Spinal cord (tissue), 10 donors: ENCODE measurements at places on chromosomes 16 and 17.

DNA sequence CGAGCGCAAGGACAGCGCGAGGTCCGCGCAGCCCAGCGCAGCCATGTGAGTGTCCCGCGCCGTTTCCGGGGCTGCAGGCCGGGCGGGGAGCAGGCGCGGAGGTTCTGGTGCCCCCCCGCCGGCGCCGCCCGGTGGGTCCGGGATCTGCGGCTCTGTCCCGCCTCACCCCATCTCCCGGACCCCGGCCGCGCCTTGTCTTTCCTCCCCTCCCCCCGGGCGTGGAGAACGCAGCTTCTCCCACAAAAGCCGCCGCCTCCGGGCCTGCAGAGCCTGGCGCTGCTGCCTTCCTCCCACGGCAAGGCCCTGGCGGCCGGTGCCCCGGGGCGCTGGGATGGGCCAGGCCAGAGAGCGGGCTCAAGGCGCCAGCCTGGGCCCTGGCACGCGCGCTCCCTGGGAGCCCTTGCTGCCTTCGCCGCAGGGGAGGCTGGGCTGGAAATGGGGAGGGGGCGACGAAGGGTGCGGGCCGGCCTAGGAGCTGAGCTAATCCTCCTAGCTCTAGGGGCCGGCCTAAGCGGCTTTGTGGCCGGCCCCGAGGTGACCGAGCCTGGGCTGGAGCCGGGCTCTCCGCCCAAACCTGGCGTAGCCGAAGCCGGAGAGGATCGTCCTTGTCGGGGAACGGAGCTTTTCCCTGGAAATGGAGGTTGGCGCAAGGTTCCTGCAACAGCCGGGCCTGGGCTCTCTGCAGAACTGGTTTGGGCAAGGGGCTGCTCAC is 397 bp downstream of the RIPOR1 start:
- peak; percentile 71 for DNase-seq

DNA sequence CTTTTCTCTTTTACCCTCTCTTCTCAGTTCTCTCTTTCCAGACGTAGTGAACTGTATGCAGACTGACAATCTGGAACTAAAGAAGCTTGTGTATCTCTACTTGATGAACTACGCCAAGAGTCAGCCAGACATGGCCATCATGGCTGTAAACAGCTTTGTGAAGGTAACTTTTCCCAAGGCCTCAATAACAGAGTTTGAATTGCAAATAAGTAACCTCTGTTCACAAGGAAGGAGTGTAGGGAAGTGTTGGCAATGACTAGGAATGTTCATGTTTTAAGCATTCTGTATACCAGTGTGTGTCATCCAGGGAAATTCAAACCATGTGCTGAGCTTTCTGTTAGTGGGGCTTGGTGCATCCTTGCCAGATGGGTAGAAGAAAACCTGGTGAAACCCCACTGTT is 18.6 kb downstream of the AP2B1 start:
- DNase-seq: peak; percentile 51

GRCh38 chr17:70308618-70309017 is 139.3 kb downstream of the KCNJ2 start:
- no peak for DNase-seq

DNA sequence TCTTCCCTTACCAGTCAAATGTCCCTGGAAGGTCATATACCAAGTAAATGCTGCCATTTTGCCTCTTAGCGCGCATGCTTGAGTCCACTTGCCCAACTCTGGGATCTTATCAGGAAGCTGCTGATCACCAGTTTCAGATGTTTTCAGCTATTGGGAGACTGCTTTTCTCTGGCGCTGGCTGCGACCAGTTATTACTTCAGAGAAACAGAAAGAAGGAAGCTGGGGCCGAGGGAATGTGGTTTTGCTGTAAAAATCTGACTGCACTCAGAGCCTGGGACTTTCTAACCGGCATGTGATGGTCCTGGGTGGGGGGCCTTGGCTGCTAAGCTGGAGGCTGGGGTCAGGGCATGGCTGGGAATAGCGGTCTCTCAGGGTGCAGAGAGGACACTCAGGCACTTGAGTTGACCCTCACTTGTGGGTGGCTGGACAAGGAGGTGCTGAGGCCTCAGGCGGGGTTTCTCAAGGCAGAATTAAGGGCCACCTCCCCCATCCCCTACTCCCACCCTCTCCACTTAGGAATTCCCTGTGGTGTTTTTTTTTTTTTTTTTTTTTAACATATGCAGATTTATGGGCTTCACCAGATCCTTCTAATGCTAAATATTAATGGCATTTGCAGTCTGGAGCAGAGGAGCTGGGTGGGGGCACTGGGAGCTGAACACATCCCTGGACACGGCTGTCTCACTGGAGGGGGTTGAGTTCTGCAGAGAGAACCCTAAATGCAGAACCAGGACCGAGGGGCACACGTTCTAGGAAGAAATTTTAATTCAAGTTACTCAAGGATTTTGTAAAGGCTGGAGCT is 145.8 kb downstream of the CYLD start:
- DNase-seq: no peak

GRCh38 chr17:42193969-42194899 is at the start of gene GHDC:
TSS of gene GHDC (minus strand) at chr17:42194494. CDS start at chr17:42193581, 913 bp downstream.
- peak; percentile 94 for DNase-seq

GRCh38 chr16:72401084-72401361 is 229.1 kb upstream of the PMFBP1 start:
- DNase-seq: no peak

DNA sequence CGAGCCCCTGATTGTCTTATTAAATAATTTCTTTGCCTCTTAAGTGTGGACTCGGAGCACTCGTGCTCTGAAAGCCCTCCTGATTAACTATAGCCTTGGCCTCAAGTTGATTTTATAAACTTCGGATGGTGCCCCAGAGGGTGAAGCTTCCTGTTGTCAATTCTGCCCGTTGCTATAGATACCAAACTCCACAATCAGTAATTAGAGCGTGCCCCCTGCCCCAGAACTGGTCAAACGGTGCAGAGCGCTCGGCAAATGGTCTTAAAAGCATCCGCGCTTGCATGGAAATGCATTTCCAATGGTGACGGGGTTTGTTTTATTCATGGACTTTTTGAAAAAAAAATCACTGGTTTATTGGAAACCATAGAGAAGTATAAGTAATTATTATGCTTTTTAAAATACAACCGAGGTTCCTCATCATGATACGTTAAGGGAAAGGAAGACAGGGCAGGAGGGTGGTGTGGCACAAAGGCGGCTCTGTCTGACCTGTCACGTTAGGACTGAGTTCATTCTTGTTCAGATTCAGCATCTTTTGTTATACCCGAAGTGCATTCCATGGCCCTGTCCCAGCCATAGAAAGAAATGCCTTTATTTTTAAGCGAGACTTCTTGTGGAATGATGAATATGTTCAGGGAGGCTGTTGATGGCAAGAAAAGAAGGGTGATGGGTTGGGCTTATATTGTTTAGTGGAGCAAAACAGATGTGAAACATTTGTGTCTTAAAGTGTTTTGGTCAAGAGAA is 476.4 kb downstream of the MAF start:
- peak; percentile 80 for DNase-seq

DNA sequence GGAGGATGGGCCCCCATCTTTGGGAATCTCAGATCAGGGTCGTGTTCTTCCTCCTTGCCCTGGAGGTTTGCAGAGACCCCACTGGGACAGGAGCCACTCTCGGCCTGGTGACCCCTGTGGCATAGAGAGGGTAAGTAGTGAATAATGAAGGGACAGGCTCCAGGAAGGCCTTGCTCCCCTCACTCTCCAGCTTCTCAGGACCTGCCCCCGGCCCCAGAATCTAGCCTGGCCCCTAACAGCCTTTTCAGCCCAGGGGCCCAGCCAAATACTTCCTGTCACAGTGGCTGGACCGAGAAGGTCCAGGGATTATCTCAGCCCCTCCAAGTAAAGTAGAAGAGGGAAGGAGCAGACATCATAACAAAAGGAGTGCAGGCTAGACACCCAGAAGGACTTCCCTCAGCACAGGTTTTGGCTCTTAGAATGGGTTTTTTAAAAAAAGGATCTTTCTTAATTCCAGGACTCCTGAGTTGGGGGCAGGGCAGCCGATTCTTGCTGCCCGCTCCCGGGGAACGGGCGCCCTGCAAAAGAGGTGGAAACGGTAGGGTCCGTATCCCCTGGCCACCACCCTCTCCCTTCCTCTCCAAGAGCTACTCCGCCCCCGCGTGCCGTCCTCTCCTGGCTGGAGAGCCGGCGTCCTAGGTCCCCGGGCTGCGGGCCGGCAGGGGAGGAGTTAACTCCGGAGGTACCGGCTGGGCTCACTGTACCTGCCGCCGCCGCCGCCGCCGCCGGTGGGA is 559 bp upstream of the NXPH3 start:
- DNase-seq: no peak
